ENCODE measurements at places on chromosomes 5 and 9. TPM values are rescaled to one million over a fixed set of nuclear protein-coding genes. Genes with fewer than 3 reads are reported as not detected.

- no peak for DNase-seq
Measured at GRCh38 chr9:38388283-38389223, 3.9 kb upstream of the ALDH1B1 start.

DNA sequence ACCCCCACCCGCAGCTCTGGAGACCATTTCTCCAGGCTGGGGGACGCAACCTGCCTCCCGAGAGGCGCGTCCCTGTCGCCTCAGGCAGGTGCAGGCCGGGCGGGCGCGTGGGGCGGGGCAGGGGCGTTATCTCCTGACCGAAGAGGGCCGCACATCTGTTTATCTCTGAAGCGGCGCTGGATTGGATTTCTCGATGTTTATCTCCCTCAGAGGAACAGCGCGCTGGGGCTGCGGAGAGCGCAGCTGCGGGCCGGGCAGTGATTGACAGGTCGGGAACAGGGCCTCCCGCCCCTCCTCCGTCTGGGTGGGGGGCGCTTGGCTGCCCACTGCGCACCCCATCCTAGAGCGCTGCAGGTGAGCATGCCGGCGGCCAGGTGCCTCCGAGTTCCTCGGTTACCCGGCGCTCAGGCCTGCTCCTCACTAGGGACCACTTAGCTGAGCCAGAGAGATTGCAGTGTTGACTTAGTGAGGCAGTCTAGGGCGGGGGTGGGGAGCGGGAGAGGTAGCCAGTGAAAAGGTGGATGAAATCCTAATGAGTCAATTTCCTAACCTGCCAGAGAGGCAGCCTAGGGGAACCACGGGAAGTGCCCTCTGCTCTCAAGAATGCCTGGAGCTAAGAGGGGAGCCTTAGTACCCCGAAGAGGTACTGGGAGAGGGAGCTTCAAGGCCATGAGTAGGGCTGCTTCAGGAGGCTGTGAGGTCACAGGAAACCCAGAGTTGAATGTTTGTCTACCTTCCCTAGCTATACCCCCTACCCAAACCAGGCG, 39.6 kb upstream of the TIFAB start:
- peak; percentile 66 for DNase-seq

GRCh38 chr5:6592601-6593000, 40.2 kb downstream of the NSUN2 start:
- DNase-seq, result no peak

DNA sequence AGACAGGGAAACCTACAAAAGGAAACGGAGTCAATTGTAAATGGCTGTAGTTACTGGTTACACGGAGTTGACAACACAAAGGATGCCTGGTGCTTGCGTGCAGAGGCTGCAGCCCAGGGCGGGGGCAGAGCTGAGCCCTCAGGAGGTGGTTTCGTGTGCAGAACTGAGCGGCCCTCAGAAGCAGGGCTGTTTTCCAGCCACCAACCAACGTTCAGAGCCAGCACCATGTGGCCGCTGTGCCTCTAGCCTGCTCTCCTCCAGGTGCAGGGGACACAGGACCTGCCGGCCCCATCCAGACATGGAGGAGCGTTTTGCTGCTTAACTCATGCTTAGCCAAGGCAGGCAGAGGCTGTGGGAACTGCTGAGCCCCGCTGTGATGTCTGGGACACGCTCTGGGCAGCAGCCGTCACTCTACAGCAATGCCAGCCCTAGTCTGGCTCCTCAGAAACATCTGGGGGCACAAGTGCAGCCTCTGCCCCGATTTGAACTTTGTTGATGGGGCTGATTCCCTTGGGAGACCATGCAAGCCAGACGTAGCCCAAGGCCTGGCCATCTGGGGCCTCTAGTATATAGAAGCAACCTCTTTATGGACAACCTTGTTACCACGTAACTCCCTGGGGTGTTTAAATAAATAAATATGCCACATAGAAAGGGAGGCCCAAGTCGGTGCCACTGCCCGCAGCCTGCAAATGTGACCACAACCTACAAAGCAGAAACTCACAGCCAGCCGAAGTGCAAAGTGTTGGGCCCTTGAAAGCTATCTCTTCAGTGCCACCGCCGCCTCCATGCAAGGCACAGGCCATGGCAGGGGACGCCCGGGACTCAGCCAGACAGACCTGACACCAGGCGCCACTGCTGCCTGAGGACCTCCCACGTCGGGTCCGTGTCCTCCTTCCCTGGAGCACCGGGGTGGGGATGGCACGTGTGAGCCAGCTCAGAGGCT, 42.1 kb downstream of the NKD2 start:
- DNase-seq, result no peak

The EGFLAM gene
- total RNA-seq, result 7.4 TPM

The FBLL1 gene
- total RNA-seq, result 0.11 TPM

DNA sequence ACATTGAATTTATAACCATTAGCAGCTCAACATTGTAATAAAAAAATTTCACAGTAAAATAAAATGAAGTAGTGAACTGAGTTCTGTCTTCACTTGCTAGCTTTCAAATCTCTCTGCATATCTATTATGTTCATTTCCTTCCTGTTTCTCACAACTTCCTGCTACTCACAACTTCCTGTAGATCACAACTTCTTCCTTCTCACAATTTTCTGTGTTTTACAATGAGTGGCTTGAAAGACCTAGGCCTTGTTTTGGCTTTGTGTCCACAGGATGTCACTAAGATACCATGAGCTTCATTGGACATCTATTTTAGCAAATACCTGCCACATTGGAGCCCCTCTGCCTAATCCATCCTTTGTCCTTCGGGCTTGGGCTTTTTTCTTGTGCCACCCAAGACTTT, 480.3 kb upstream of the ADAMTS16 start:
- no peak for DNase-seq

DNA sequence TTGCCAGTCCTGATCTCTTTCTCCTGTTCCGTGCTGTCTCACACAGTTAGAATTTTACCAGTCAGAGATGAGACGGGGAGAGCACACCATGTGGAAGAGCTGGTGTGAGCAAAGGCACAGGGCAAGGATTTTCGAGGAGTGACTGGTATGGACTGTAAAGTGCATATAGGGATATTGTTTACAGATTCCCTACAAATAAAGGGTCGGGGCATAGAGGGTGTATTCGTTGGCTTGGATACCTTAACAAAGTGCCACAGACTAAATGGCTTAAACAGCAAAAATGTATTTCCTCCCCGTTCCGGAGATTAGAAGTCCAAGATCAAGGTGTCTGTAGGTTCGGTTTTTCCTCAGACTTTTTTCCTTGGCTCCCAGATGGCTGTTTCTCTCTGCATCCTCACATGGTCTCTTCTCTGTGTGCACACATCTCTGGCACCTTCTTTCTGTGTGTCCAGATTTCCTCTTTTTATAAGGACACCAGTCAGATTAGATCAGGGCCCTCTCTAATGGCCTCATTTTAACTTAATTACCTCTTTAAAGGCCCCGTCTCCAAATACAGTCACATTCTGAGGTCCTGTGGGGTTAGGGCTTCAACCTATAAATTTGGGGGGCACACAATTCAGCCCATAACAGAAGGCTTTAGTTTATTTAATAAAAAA, 23.4 kb downstream of the CYFIP2 start:
- DNase-seq, result no peak

GRCh38 chr9:96071076-96071814, 195.8 kb downstream of the ERCC6L2 start:
- peak; percentile 44 for DNase-seq

DNA sequence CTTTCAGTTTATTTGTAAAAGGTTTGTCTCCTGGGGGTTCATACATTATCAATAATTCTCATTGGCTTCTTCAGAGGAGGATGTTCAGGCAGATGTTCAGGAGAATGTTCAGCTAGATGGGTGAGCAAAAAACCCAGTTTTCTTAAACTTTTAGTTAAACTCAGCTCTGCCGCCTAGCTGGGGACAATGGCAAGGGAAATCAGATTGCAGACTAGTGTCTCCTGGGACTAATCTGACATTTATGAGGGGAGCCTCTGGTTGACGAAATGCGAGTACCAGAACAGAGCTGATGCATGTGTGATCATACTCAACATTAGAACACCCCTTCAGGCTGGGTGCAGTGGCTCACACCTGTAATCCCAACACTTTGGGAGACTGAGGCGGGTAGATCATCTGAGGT, 314.4 kb downstream of the ARL15 start:
- no peak for DNase-seq

The CAMK4 gene
- 28.1 TPM for total RNA-seq

DNA sequence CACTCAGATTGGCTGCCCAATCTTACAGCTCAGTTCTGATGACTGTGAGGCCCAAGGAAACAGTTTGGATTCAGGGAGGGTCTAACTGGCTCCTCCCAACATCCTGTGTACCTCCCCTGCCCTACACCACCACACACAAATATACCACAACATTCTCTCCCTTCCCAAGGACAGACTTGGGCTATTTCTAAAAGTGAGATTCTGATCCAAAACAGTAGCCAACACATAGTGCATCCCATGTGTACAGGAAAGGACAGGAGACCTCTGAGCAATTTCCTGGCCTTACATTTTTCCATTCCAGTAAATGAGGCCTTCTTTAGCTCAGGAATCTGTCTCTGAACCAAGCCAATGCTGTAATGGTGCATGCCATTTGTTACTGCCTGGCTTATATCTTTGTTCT, 20.8 kb downstream of the ZNF366 start:
- DNase-seq, result no peak

DNA sequence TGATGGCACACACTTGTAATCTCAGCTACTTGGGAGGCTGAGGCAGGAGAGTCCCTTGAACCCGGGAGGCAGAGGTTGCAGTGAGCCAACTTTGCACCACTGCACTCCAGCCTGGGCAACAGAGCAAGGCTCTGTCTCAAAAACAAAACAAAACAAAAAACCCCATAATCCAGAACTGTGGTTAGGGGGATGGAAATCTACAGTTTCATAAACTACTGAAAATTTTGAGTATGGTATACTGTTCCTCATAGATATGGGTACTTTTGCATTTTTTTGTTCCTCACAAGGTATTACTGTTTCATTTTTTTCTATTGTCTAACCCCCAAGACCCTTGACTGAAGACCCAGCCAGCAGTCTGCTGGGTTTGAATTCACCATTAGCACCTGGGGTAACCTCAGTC, 52.2 kb upstream of the MAP3K1 start:
- DNase-seq, result no peak

The WNT8A gene
- total RNA-seq, result not detected
